ENCODE measurements at places on chromosomes 1 and 21. TPM values are rescaled to one million over a fixed set of nuclear protein-coding genes. Genes with fewer than 3 reads are reported as not detected.

AADACL3 gene
- polyA plus RNA-seq, result not detected

DNA sequence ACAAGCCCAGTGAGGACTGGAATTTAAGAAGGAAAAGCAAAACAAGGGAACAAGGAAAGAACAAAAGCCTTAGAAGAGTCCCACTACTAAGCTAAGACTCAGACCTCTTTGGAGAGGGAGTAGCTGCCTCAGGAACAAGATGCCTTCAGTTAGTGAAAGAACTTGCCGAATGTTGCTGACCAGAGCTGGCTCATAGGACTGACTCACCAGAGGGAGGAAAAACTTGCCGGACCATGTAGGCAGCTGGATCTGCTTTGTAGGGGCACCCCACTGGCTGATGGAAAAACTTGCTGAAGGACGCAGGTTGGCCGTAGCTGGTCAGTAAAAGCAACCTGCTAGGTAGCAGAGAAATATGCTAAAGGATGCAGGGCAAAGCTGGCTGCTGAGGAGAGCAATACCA, 15.3 kb upstream of the ZSWIM5 start:
- no peak for DNase-seq
- no peak overlapping the region for H3K4me3 ChIP-seq
- H3K27me3 ChIP-seq, result peaks cover 5% of the 10 kb centered on the region
- H3K27ac ChIP-seq, result no peak overlapping the region
- no peaks in the 10 kb centered on the region for H3K36me3 ChIP-seq

GRCh38 chr1:156582388-156583017, 3.0 kb downstream of the TTC24 start:
- H3K36me3 ChIP-seq, result no peaks in the 10 kb centered on the region
- peaks cover 10% of the 10 kb centered on the region for H3K27me3 ChIP-seq
- H3K27ac ChIP-seq, result no peak overlapping the region
- H3K4me1 ChIP-seq, result peaks cover 5% of the 10 kb centered on the region
- DNase-seq, result no peak

DNA sequence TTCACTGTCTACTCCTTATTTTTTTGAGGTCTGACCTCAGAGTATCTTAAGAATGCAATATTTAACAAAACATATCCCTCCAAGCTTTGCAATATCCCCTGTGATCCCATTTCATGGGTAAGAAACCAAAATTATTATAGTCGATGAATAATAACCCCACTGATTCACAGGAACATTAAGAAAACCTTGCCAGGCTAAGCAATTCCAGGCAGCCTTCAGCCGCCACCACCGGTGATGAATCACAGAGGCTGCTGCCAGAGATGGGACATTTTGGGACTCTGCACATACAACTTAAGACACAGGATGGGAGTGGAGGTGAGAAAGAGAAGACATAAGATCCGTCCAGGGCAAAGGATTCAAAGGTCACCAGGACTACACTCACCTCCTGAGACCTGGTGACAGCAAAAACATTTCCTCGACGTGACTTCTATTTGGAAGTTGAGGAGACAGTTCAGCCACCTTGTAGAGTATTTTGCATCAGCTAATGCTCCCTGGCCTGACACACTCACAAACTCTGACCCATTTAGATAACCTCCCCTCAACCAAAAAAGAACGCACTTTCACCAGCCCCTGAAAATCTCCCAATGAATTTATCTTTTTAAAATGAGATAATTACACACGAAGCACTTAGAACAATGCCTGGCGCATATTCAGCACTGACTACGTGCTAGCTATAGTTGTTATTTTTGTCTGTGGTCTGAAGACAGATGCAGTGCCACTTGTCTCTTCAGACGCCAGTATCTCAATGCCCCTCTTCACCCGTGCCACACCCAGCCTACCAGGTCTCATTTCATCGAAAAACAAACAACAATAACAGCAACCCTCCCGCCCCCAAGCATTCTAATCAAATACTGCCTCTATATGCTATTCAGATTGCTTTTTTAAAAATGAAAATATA, 17.8 kb upstream of the OVAAL start:
- H3K4me3 ChIP-seq, result no peak overlapping the region
- H3K27ac ChIP-seq, result no peak overlapping the region
- peaks cover 9% of the 10 kb centered on the region for H3K4me1 ChIP-seq

SMPDL3B gene
- 0.12 TPM for polyA plus RNA-seq

DNA sequence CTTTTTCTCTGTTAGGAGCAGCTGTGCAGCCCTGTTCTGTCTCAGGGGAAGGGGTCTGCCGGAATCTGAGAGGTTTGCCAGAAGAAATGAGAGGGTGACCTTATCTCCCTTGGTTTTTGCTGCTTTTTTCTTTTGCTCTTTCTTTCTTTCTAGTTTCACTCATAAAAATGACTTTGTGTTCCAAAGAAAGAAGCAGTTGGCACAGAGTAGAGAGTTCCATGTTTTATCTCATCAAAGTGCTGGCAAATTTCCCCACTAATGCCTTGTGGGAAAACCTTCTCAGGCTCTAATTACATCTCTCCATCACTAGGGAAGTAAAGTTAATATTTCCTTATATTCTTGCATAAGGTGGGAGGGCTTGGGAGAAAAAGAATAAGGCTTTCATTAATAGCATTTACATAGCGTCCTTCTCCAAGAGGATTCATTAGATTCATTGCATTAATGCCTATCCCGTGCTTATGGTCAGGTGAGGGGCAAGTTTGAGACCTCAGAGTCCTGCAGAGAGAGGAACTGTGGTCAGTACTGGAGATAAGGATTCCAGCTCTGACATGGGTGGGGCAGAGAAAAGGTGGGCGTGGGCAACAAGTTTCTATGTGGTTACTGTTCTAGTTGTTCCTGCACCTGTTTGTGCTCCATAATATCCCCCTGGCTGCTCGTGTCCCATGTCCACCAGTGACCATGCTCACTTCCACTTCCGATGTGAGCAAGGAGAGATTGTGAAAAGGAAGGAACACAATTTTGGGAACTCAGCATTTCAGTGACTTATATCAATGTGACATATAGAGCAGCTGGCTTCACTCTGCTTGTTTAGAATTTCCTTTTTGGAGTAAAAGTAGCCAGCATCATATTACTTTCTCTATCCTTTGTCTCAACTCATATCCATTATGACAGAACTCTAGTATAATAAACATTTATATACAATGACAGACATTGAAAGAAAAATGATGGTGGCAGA, 79.5 kb downstream of the DISC1 start:
- no peaks in the 10 kb centered on the region for H3K27me3 ChIP-seq
- H3K36me3 ChIP-seq, result peaks cover 6% of the 10 kb centered on the region
- H3K4me1 ChIP-seq, result peaks cover 16% of the 10 kb centered on the region
- H3K4me3 ChIP-seq, result no peak overlapping the region
- DNase-seq, result peak; percentile 77

SLC1A7 gene
- polyA plus RNA-seq, result 0.48 TPM

GRCh38 chr21:34603002-34603709, 11.8 kb downstream of the RCAN1 start:
- no peaks in the 10 kb centered on the region for H3K27me3 ChIP-seq
- no peaks in the 10 kb centered on the region for H3K36me3 ChIP-seq
- DNase-seq, result peak; percentile 82
- H3K4me3 ChIP-seq, result no peak overlapping the region

DNA sequence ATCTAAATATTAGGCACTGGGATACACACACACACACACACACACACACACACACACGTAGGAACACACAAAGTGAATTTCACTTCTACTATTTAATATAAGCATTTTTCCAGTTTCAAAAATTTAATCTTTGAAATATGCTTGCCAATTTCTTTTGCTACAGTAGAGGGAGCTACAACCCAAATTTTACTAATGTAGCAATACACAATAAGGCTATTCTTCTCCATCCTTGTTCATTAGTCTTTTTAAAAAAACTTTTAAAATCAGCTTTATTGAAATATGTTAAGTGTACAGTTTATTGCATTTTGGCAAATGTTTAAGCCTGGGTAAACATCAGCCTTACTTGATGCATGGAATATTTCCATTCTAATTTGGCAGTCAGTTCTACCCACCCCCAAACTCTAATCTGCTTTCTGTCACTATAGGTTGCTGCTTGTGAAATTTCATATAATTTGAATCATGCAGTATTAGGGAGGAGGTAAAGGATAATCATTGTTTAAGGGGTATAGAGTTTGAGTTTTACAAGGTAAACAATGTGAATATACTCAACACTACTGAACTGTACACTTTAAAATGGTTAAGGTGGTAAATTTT, 93.0 kb upstream of the TENT5C start:
- peak; percentile 48 for DNase-seq
- no peaks in the 10 kb centered on the region for H3K36me3 ChIP-seq
- no peaks in the 10 kb centered on the region for H3K27me3 ChIP-seq

FCRL4 gene
- not detected for polyA plus RNA-seq

Data from muscle of leg (tissue), 16 donors.